ENCODE measurements at places on chromosomes 3 and 15.
A peak's percentile ranks its signal among the peaks of the same experiment; 100 is the strongest.

DNA sequence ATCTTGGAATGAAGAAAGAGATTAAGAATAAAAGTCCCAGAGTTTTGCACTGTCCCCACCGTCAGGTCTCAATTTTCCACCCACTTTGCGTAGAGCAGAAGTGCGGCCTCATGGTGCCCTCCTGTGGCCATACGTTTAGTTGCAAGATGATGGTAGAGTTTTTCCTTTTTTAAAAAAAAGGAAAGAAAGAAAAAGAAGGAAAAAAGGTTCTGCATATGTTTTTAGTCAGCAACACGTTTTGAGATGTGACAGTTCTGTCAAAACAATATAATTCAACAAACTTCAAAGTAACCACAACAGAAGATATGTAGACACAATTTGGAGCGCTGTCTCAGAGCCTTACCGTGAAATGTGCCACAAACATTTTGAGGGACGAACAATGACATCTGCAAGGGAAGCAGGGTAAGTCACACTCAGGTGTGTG is 24.6 kb downstream of the EBLN2 start:
- peak; percentile 74 for DNase-seq

- no peak for DNase-seq
Observed at GRCh38 chr3:142013993-142014392, 135.4 kb downstream of the TFDP2 start.

GRCh38 chr3:196339493-196340254 is 1.5 kb upstream of the TM4SF19 start:
- DNase-seq = peak; percentile 85

GRCh38 chr15:41354371-41354770 is 21.7 kb downstream of the NUSAP1 start:
- DNase-seq = no peak

DNA sequence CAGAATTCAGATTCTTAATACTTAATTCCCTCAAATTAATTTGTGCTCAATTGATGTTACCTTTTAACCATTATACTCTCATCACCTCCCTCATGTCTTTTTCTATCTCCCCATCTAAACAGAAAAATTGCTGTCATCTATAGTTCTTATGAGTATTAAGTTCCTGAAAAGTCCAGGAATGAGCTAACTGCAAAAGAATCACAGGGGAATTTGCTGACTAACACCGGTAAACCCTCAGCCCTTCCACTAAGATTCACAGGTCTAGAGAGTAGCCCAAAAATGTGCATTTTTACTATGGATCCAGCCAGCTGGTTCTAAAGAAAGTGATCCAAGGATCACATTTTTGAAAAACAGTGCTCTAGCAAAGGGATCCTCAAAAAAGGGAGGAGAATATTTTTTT is 67.0 kb downstream of the SETD2 start:
- DNase-seq = no peak

DNA sequence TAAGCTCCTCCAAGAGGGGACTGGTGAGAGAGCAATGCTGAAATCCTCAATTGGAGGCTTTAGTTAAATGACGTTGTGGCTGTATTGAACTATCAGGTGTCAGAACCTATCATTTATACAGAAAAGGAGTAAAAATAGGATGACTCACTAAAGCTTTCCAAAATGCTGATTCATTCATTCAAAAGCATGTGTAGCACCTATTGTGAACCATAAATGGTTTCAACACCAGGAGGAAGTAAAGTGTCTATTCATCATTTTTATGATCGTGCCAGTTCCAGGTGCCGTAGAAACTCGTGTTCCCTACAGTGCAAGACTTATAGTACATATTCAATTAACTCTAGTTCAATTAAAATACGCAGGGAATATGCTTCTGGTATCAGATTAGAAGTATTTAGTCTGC is 66.5 kb upstream of the ARRDC4 start:
- no peak for DNase-seq

GRCh38 chr3:62587169-62587568 is 213.8 kb upstream of the FEZF2 start:
- DNase-seq = no peak

DNA sequence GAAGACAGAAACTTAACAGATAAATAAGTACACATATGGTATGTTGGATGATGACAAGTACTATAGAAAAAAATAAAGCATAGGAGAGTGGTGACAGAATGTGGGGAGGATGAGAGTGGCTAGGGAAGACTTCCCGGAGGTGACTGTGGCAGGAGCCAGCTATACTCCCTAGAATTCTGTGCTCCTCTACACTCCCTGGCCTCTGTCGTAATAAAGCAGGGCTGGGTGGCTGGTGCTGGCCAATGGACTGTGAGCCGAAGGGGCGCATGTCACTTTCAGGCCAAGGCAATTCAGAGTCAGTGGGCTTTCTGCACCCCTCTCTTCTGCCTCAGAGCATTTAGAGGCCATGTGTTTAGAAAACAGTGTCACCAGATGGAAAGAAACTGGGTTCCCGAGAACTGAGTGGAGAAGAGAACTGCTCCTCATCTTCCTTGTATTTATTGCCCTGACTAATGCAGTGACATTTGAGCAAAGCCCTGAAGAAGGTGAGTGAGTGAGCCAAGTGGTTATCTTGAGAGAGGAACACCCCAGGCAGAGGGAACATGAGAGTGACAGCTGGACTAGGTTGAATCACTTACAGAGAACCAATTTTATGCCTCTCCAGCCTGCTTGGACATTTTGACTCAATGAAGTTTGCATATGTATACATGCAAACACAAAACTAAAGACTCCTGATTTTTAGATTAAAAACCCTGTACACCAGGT is 5.2 kb upstream of the VPS8 start:
- no peak for DNase-seq

GRCh38 chr3:128929364-128929763 is 49.9 kb downstream of the ACAD9 start:
- DNase-seq = no peak

- no peak for DNase-seq
Observed at GRCh38 chr15:37057256-37057655, 43.1 kb downstream of the MEIS2 start.

DNA sequence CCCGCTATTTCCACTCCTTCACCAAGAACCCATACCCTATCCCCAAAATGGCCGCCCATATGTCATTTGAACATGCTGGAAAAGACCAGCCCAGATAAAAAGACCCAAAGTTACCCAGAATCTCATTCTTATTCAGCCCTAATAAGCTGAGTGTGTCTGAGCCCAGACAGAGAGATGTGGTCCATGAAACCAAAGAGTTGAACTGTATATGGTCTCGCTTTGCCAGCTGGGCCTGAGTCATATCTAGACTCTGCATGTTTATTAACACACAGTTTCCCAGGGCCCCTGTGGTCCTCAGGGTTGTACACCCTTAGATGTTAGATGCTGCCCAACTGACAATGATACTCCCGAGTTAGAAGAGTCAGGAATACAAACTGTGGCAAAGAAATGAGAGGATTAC is 201.9 kb upstream of the STRIT1 start:
- DNase-seq = no peak

DNA sequence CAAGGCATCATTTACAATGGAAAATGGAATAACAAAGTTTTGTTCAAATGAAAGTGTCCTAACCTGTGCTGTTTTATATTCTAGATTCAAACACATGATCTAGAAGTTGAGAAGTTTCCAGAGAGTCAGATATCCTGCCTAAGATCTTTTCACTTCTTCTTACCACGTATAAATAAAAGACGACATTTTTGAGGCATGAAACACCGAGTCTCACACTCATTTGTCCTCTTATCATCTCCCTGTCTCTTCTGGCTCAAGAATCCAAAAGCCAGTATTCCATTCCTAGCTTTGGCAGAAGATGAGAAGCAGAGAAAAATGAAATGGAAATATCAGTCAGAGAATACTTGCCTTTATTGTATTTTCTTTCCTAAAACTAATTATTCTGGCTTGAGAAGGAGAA is 738.6 kb upstream of the NR2F2 start:
- DNase-seq = no peak

DNA sequence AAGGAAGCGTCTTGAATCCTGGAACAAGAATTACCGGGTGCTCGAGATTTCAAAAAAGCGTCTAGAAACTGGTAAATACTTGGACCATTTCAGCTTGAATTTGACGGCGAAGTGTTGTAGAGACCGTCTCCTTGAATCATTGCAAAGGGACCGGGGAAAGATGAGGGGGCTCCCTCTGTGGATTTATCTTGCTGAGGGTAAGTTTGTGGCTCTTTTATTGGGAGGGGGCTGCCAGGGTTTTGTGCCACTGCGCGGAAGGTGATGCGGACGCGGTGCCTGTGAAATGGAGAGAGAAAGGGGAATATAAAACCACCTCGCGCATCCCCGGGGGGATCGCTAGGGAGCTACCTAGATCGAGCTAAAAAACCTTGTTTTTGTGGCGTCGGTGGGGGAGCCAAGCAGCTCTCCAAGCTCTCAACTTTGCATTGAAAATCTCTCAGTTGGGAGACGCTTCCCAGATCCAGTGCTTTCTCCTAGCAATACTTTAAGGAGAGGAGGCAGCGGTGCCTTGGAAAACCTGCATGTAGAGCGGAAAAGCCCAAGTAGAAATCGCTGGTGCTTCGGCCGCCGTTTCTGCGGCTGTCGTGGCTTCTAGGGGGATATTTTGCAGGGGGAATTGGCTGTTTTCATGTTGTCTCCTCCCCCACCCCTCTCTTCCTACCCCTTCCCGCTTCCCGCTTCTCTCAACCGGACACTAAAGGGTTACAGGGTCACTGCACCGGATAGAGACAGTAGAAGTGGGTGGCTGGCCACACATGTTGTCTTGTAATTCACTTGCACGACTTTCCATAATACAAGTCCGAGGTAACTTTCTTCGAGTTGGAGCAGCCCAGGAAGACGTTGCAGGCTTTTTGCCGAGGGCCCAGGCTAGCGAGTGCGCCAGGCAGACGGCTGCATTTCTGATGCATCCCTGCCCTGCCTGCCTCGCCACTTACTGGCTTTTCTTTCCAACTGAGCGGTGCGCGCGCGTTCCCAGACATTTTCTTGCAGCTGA is 187.6 kb downstream of the NLGN1 start:
- no peak for DNase-seq

All from inflammatory macrophage treated with lipopolysaccharide for 1 hour (primary cell).